Breast epithelium (tissue), 4 donors: ENCODE measurements at places on chromosomes 13 and 19. TPM values are rescaled to one million over a fixed set of nuclear protein-coding genes. Genes with fewer than 3 reads are reported as not detected.

Gene MCEMP1
- total RNA-seq: not detected

GRCh38 chr19:5115771-5116202 lies 146.9 kb downstream of the KDM4B start:
- H3K27ac ChIP-seq: no peak overlapping the region
- no peak overlapping the region for H3K4me3 ChIP-seq
- no peaks in the 10 kb centered on the region for H3K36me3 ChIP-seq
- no peaks in the 10 kb centered on the region for H3K27me3 ChIP-seq
- H3K4me1 ChIP-seq: no peaks in the 10 kb centered on the region
- no peak for DNase-seq

Gene ZNF808
- 20.6 TPM for total RNA-seq

- H3K36me3 ChIP-seq: no peaks in the 10 kb centered on the region
- no peak overlapping the region for H3K4me3 ChIP-seq
- H3K27me3 ChIP-seq: no peaks in the 10 kb centered on the region
- DNase-seq: no peak
These were observed 87.6 kb downstream of the ARHGEF7 start for GRCh38 chr13:111202745-111203144.
